GF-D8 (cell line): ENCODE measurements at places on chromosomes 7 and 10.

DNA sequence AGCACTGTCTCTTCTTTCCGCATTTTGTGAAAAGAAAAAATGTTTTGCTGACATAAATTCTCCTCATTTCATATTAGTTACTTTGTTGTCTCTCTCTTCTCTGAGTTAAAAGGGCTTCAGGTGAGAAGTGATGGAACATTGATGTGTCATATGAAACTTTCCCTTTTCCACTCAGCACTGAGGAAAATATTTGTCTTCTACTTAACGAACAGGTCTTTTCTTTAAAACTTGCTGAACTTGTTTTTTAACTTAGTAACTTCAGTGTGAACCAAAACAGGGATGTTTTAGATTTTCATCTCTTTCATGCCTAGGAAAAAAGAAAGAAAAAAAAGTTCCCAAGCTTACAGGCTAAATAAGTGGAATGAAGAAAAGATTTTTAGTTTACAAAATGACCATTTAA is 19.0 kb upstream of the TSPAN12 start:
- no peak for DNase-seq

GRCh38 chr10:34655286-34656170 is 159.6 kb downstream of the PARD3 start:
- DNase-seq, result peak; percentile 1

- DNase-seq, result no peak
Measured at GRCh38 chr7:87226495-87226894, 7.0 kb upstream of the TMEM243 start.

- DNase-seq, result no peak
Measured at GRCh38 chr7:28187012-28187411, 6.4 kb upstream of the JAZF1 start.

DNA sequence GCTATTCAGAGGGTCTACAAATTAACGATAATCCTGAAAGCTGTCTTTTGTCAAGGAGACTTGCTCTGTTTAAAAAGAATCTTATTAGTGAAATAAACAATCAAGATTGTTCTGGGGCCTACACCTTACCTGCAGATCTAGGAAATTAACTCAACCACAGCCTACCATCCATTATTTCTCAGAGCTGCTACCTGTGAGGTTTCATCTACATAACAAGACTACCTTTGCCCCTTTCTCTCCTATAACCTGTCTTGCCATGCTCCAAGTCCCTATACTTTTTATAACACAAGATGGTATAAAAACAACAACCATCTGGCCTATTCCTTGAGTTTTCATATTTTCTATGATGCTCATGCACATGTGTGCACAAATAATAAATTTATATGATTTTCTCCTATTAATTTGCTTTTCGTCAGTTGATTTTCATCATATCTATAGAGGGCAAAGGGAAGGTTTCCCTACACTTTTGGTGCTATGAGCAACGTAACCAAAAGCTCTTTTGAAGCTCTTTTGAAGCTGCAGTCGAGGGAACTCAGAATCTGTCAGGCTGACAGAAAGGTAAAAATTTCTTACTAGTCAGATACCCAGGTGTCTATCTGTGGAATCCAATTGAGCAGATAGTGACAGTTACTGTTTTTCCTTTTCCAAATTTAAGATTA is 138.1 kb downstream of the CACNA2D1 start:
- DNase-seq, result no peak

- no peak for DNase-seq
Measured at GRCh38 chr7:78675511-78675910, 778.0 kb downstream of the MAGI2 start.

DNA sequence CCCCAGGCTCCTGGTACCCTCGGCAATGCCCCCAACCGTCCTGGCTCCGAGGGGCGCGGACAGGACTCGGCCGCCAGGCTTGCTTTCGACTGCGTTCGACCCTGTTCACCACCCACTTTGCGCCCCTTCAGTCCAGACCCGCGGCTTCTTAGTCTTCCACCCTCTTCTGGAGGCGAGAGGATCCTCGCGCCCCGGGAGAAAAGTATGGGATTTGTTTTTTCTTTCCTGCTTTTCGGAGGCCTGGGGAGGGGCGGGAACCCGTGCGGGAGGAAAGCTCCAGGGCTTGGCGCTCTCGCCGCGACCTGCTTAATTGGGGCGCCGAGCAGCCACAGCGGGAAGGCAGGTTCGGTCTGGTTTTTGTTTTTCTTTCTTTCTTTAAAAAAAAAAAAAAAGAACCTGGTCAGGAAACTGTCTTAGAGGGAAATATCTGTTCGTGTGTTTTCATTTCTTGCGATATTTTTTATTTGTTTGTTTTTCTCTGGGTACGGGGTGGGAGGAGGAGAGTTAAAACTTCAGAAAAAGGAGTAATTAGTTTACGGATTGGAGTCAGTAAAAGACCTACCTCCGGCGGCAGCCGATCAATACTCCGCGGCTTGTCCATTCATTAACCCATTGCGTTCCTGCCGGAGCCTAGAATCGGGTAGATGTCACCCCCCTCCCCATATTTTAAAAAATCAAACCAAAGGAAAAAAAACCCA is 1.6 kb downstream of the EMX2 start:
- DNase-seq, result no peak

GRCh38 chr10:17836942-17837341 is 27.8 kb downstream of the MRC1 start:
- no peak for DNase-seq

DNA sequence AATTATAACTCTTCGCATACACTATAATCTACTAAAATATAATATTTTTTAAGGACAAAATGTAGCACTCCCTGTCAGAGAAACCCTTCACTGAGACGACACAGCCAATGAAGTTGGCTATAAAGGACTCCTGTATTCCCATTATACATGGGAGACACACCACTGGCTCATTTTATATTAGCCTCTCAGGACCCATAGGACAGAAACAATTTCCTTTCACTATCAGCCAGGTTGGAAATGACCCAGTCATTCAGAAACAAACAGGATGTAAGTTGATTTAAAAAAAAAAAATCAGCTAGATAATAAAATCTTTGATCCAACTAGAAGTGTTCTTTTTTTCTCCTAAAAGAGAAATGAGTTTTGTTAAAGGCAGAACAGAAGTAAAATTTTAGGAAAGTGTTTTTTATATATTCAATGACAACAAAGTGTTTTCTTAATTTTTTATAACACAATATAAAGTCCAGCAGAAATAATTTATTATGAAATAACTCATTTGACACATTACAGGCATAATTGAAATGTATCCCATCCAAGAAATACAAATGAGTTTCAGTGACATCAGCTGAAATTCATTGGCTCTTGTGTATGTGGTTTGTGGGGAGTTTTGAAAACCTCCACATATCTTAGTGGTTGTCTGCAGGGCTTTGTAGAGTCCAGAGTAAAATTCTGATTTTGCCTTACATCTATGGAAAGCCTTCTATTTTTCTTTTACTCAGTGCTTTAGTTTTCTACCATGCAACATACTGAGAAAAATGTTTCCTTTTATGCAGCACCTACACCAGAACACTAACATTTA is 64.1 kb downstream of the CTTNBP2 start:
- DNase-seq, result no peak

DNA sequence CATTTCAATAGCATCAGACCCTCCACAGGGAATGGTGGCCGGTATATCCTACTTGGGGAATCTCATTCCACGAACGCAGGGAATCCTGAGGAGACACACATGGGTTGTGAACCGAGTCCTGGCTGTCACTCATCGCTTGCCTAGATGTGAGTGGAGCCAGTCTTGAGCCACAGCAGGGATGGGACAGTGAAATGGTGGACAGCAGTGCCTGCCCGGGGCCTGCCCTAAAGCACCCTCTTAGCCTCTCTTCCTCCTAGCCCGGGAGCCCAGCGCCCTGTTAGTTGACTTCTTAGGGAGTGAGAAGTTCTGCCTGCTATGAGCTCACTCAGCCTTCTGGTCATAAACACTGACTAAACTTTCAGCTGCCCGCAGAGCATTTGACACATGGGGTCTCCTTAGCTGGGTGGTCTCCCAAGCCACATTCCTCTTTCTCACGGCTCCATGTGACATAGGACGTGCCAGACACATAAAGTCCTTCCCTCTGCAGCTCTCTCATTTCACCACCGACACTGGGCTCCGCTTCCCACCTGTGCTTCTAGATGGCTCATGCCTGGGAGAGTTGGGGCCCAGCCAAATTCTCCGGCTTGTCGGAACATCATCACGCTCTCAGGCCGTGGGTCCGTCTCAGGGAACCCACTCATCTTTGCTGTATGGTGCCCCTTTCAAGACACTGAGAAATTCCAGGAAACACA is 60.9 kb downstream of the TCERG1L start:
- no peak for DNase-seq

DNA sequence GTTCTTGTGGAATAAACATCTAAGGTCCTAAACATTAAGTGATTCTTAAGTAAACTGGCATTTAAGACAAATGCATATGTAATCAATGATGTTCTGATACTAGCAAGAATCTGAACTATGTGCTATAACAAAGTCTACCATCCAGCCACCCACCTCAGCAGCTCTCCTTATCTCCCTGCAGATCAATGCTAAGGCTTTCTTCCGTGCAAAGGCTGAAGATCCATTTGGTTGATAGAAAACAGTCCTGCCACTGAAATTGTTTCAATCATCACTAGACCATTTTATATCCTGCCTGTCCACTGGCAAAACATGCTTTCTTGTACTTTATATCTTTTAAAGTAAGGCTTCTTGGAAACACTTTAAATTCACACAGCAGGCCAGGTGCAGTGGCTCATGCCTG is 6.3 kb upstream of the SMKR1 start:
- DNase-seq, result no peak

- DNase-seq, result peak; percentile 29
Measured at GRCh38 chr7:67377939-67378862, 381.6 kb downstream of the TYW1 start.
